ENCODE measurements at places on chromosomes 4 and X.

DNA sequence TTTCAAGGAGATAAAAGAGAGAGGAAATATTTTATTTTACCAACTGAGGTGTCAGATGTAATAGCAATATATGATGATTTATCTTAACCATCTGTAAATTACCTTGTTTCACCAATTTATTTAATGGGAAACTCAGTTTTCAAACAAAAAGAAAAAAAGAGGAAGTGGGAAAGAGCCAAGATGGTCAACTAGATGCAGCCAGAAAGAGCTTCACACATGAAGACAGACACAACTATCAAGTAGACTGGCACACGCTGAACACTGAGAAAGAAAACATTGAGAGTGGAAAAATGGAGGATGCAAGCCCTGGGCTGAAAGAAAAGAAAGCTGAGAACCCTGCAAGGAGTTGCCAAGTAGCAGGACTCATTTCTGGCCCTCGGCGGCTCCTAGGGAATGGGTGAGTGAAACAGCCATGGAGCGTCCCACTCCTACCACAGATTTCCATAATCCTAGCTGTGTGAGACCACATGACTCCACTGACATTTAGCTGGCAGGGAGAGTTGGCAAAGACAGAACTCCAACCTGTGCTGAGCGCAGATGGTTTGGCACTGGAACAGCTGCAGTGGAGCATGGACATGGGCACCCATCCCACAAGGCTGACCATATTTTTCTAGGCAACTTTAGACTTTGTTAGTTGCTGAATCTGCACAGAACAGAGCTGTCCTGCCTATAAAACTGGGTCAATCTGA lies 409.3 kb downstream of the FAM47B start:
- DNase-seq: no peak

- DNase-seq: no peak
These were observed 735.3 kb upstream of the FTHL17 start for GRCh38 chrX:31807165-31807564.

GRCh38 chr4:182338746-182339145 lies 95.5 kb downstream of the TENM3 start:
- peak; percentile 5 for DNase-seq

GRCh38 chrX:55210931-55211677 lies 9.0 kb upstream of the PAGE5 start:
- no peak for DNase-seq

- no peak for DNase-seq
These were observed 45.3 kb upstream of the CAMK2D start for GRCh38 chr4:113806850-113807249.

DNA sequence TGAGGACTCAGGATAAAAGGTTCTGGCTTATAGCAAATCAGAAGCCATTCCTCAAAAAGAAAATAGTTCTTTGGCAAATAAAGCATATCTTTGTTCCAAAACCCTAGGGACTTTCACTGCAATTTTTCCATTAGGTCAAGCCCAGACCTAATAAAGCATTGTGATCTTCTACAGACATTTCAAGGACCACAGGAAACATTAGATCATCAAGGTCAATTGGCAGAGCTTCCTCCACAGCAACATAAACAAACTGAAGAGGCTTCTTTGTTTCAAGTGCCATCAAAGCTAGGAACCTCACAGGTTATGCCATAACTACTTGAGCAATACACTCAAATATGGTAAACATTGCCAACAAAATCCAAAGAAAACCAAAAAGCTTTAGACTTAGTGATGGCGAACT lies 144.9 kb downstream of the ANXA5 start:
- DNase-seq: peak; percentile 36

- peak; percentile 32 for DNase-seq
These were observed 17.5 kb upstream of the SH3KBP1 start for GRCh38 chrX:19904778-19905367.

DNA sequence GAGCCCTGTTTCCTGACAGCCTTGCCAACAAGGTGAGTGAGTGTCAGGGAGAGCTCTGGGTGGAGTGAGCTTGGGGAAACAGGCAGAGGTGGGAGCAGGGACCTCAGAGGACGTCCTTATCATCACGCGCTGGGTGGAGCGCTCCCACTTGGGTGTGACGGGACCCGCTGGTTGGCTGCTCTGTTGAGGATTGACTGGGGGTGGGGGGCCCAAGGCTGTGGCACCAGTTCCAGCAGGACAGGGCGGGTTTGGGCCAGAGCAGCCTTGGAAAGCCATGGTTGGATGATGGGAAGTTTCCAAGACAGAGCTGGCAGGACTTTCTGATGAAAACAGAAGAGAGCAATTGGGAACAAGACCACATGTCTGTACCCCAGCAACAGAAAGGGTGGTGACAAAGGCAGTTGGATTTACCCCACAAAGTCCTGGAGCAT lies 3.0 kb upstream of the PCGF3 start:
- DNase-seq: no peak

GRCh38 chr4:93911671-93912070 lies 83.1 kb downstream of the ATOH1 start:
- DNase-seq: no peak

GRCh38 chrX:148380650-148381561 lies 119.5 kb upstream of the AFF2 start:
- no peak for DNase-seq

All from amniotic epithelial cell (primary cell).